ENCODE measurements at places on chromosomes 2 and 18.

DNA sequence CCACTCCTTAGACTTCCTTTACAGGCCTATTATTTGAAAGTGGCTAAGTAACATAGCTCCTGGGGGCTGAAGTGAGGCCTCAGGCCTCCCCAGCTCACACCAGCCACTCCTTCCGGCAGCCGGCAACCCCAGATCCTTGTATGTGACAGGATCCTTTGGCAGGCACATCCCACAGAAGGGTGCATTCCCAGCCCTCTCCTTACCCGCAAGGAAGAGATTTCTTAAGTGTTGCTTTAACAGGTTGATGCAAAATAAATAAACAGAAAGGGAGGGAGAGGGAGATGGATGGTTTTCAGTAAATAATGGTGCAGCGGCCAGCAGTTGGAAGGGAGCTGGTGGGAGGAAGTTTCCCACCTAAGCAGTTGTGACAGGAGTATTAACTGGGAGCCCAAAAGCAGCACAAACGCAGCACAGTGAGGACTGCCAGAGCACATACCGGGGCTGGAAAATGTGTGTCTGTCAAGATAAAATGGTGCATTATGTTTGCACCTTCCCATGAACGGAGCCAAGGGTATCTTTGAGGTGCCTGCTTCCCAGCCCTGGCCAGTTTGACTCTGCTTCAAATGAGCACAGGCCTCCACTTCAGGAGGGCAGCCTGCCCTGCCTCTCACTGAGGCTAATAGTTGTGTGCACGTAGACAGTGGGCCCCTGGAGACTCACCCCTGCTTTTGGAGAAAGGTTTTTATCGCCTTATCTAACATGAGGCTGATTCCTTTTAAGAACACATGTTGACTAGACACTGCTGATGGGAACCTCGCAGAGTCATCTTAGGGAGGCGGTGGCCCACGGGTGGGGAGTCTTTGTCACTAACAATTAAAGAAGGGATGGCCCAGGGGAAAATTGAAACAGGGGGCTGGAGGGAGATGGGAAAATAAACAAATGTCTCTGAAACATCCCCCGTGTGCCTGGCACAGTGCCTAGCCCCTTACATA is 32.8 kb downstream of the NRP2 start:
- DNase-seq, result no peak

DNA sequence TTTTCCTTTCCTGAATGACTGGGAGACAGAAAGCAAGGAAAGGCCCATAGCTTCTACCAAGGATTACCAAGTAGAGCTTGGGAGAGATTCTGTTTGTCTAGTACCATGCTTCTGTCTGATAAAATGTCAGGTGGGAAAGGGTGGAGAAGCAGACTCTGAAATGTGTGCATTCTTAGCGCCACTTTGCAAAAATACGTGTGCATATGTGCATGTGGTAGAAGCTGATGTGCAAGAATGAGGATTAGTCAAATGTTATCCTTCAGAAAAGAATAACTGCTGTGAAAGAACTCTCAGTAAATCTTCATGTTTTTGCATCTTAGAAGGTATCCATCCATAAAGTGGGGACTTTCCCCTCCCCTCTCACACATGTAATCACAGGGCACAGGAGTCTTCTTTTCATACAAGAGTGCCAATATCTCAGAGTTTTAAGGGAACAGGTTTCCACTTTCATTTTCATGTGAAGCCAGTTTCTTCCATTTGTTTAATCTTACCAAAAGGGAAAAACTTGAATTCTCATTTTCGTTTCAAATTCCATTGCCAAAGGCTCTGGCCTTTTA is 15.4 kb upstream of the DGKD start:
- DNase-seq, result no peak

GRCh38 chr18:62249478-62250097 is 62.5 kb downstream of the RELCH start:
- peak; percentile 2 for DNase-seq

DNA sequence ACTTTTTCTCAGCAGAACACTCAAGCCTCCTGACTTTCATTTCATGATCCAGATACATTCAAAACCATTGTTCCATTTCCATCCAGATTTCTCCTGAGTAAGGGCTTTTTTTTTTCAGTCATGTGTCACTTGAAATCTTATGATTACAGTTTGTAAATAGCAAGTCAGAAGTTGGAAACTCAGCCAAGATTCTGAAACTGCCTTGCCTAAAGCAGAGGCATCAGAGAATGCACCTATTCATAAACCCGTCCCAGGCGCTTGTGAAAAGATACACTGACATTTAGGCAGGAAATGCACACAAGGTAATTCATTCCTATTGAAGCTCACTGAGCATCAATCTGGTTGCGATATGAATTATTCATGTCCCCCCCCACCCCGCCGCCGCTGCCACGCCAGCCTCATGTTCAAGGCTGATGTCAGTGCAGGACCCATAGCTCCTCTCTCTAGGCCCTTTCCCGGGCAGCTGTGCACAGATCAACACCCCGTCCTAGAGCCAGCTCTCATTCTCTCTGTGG is 30.4 kb upstream of the MGAT4A start:
- no peak for DNase-seq

DNA sequence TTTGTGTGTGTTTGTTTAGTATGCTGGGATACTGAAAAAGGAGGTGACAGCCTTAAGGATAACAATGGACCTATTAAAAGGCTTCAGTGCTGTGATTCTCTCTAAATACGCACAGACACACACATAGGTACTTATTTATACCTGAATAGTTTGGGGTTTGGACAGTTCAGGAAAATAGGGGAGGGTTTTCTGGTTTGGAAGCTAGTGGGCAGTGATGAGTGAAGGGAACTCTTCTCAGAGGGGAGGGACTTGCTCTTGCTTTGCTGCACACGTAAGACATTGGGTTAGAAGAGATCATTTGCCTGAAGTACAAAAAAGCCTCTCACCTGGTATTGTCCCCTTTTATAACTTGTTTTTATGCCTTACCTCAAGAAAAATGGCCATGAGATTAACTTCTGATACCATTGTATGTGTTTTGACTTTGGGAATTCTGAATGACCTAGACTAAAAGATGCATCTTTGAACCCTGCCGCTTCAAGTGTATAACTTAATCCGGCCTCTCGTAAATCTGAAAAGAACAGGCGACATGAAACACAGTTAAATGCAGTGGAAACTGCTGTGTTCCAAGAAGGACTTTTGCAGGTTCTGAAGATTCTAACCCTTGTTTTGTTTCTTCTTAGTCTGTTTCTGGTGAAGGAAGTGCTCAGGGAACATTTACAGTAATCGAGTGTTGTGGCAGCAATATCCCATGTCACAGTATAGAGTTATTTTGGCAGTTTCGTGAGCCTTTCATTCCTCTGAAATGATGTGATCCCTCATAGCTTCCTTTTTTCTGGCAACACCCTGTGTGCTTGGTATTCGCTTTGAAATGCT is 2.5 kb downstream of the CRIM1 start:
- peak; percentile 67 for DNase-seq

DNA sequence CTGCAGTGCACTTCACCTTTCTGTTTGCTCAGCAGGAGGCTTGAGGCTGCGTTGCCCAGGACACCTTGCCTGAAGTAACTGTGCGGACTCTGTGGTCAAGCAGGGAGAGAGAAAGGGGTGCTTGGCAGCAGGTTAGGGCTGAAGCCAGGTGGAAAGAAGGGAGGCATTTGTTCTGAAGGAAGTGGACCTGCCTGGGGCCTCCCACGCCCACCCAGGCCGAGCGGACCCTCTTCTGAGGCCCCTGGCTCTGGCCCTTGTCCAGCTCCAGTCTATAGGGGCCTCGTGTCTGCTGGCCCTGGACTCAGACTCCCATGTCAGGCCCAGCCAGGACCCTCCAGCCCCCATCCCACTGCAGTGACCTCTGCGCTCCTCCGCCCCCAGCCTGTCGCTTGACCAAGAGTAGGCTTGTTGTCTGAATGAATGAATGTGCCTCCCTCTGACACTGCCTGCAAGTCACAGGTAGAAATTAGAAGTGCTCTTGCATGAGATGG is 2.5 kb downstream of the SNED1 start:
- DNase-seq, result no peak

DNA sequence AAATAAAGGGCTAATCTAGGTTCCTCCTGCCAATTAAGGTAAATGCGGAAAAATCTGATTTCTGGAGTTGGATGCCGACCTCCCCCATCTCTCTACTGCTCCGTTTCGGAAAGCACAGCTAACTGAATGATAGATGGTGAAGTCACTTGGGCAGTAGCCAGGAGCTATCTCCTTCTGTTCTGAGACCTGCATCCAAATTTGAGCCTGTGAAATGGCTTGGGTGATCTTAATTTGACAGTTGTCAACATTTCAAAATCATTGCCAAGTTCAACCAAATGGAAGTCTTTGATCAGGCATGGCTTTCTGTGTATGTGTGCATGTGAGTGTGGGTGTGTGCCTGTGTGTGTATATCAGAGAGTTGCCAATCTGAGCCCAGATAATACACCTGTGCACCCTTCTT is 217.2 kb downstream of the ZNF516 start:
- DNase-seq, result no peak

DNA sequence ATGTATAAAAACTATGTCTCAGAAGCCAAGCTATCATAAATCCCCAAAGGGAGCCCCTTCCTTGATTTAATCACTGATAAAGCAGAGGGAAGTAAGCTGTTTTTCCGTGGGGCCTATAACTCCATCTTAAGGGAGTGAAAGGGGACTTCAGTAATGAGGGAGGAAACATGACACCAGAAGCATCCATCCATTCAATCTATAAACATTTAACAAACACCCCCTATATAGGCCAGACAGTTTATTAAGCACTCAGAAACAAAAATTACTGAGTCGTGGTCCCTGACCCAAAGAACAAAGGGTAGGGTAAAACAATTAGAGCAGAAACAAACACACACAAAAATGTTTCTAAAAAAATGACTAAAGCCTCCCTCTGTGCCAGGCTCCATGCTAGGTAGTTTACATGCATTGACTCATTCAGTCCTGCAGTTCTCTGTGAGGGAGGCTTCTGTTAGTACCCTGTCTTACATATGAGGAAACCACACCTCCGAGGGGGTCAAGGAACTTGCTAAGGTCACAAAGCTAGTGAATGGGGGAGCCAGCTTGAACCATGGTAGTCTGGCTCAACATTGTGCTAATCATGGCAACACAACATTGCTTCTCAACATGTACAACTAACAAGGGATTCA is 472.1 kb downstream of the CDH2 start:
- no peak for DNase-seq

GRCh38 chr2:216807857-216808272 is 52.0 kb downstream of the TNP1 start:
- no peak for DNase-seq

DNA sequence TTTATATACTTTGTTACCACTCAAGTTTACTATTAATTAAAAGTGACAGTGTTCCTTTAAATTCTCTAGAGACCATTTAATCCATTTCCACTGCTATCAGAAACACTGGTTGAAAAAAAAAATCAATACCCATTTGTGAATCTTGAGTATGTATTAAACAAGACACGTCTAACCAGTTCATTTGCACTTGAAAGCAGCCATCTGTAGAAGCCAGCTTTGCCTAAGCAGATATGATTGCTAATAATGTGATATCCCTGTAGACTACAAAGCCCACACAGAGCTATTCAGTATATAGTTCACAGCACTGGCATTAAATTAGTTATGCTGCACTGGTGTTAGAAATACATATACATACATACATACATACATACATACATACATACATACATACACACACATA is 111.8 kb upstream of the SP3 start:
- no peak for DNase-seq

DNA sequence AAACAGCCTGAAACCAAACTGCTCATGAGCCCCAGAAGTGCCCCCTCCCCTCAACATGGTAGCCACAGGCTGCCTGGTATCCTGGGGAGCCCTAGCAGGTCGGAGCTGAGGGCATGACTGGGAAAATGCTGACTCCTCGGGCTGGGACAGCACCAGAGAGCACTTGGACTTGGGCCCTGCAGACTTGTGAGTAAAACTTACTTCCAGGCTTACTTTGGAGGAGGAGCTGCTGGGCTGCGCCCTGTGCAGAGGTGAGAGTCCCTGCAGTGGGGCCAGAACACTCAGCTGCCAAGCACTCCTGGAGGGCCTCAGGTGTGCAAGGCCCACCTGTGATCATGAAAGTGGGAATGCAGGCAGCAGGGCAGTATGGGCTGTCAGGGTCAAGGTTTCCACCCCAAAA is 119.4 kb downstream of the SEPTIN10 start:
- DNase-seq, result no peak

DNA sequence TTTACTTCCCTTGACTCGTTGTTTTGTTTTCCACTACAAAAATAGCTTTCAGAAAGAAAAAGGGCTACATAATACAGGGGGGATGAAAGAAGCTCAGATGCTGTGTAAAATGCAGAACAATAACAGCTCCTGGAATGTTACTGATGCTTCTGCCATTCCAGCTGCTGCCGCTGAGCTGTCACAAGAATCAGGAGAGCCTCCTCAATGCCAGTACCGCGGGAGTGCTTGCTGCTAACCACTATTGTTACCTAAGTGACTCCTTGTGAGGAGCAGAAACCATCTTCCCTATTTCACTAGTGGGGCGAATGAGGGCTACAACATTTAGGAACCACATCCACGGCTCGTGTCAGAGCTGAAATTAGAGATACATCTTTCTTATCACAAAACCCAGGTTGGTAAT is 384.8 kb downstream of the GALR1 start:
- DNase-seq, result no peak

- DNase-seq, result no peak
These were observed 23.5 kb downstream of the CDC42EP3 start for GRCh38 chr2:37647971-37648330.

GRCh38 chr18:58186258-58186948 is 142.4 kb downstream of the NEDD4L start:
- no peak for DNase-seq

- no peak for DNase-seq
These were observed 936.4 kb upstream of the CHAC2 start for GRCh38 chr2:52831216-52831615.

- no peak for DNase-seq
These were observed 734.4 kb downstream of the CBLN2 start for GRCh38 chr18:71809711-71810110.

All from GM04503 (cell line).